ENCODE measurements at places on chromosomes 12 and 14.

DNA sequence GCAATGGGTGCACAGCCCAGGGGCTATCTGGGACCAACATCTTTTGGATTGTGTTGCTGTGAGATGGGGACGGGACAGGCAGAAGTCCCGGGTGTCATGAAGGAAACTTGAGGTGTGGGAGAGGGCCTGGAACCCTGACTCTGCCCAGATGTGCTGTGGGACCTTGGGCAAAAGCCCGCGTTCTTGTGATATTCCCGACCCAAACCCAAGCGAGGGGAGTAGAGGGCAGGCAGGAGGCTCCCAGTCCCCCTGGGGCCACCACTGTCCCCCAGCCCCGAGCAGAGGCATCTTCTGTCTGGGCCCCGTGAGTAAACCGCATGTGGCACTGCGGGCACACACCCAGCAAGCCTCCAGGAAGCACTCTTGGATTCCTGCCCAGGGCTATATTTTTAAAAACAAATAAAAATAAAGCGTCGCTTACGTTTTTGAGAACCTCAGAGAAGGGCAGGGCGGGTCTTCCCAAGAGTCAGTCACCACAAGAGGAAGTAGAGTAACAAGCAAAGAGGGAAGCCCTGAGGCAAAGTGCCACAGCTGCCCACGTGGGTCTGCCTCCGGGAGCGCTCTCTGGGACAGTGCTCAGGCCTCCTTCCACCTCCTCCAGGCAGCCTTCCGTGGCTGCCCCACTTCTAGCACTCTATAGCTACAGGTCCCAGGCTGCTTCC, 39.5 kb downstream of the BEGAIN start:
- peak; percentile 26 for ATAC-seq

- ATAC-seq, result no peak
Measured at GRCh38 chr14:91660790-91661189, 71.1 kb downstream of the CATSPERB start.

DNA sequence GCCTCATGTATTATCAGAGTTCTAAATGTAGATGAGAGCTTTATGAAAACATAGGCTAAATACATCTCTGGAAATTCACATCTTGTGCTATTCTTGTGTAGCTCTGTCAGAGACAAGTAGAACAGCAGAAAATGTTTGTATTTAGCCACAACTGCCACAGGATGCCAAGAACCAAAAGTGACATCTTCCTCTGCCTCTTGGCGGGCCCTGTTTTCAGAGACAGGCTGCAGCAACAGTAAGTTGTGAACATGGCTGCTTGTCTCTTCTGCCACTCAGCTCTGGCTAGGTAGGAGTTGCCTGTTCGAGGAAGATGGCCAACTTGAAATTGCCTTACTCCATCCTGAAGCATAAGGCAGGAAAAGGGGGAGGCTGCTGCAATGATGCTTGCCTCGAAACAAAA, 30.4 kb downstream of the SETD3 start:
- ATAC-seq, result no peak

- ATAC-seq, result peak; percentile 11
Measured at GRCh38 chr12:52043386-52044212, 7.6 kb upstream of the NR4A1 start.

DNA sequence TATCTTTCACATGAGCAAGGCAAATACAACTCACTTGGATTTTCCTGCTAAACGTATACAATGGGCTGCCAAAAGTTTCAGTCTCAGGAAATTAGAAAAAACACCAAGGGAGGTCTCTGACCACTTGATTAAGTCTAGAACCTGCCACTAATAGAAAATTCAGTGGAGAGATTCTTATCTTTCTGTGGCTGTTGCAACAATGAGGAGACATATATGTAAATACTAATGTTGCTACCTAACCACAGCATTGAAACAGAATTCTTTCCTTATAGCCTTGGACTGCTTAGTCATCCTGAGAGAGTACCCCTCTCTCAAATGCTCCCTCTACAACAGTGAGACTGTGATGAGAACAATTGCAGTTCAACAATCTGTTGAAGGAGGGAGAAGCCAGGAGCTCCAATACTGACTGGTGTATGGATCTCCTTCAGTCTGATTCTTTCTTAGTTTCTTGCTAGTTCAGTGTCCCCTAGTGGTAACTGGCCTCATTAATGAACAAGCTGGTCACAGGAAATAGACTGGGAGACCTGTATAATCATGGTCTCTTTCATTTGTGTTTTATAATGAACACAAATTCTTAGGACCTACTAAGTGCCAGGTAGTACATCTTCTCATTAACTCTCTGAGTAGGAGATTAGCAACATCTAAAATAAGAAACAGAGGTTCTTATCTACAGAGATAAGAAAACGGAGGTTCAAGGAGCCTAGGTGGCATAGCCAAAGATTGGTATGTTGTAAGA, 164.5 kb downstream of the SLC38A4 start:
- peak; percentile 88 for ATAC-seq

GRCh38 chr14:77098529-77099353, 683 bp downstream of the CIPC start:
- ATAC-seq, result peak; percentile 27

- ATAC-seq, result no peak
Measured at GRCh38 chr14:36014236-36014635, 162.3 kb downstream of the PTCSC3 start.

GRCh38 chr14:104429291-104429861, 150.2 kb upstream of the C14orf180 start:
- no peak for ATAC-seq

- ATAC-seq, result no peak
Measured at GRCh38 chr12:56716933-56717880, 7.9 kb downstream of the NACA start.

DNA sequence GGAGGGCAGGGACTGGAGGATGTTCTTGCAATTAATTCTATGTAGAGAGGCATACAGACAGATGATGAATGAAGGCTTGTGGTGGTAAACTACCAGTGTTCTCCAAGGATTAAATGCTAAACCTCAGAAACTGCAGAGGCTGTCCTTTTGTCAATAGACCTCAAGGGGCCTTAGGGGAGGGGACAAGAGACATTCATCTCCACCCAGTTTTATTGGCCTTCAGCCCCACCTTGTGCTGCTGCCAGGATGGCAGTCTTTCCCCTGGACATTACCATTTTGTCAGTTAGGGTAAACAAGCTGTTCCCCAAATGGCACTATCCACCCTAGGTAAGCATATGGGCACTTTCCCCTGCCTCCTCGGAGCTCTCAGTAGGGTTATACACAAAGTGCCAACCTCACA, 4.9 kb upstream of the SMAGP start:
- no peak for ATAC-seq

- no peak for ATAC-seq
Measured at GRCh38 chr12:87290505-87290904, 738.7 kb downstream of the C12orf50 start.

DNA sequence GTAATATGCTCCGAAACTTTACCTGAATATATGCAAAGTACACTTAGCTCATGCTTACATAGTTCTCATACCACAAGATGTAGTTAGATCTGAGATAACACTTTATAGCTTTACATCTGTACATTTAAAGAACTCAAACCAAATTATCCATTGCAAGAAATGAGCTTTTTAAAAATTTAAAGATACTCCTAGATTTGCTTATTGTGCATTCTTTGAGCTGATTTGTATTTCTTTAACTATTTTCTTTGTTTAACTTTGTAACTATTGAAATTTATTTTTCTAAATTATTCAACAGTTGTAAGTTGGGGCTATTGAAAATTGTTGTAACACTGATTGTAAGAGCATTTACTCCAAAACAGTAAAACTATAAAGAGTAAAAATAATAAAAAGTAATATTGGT, 340.2 kb upstream of the NOVA1 start:
- ATAC-seq, result no peak

DNA sequence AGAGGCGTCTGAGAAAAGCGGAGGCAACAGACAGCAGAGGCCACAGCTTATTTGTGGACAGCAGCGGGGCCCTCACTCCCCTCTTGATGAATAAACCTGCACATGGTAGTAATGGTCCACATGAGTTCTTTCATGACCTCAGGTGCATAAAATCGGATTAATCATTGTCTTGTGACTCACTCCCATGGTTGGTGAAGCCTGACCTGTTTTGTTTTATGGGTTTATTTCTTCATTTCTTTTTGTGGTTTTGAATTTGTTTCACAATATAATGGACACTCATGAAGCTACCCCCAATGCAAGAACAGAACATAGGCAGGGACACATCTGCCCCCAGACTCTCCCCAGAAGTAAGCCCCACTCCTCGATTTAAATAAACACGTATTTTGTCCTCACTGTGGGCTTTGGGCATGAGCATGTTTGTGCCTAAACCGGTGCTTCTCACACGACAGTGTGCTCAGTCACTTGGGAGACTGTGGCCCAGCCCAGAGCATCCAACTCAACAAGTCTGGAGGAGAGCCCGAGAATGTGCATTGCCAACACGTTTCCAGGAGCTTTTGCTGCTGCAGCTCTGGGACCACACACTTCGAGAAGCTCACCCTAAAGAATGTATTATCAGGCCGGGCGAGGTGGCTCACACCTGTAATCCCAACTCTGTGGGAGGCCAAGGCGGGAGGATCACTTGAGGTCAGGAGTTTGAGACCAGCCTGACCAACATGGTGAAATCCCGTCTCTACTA, 116.1 kb downstream of the SCARB1 start:
- ATAC-seq, result no peak

- no peak for ATAC-seq
Measured at GRCh38 chr14:98382662-98383061, 889.3 kb downstream of the BCL11B start.

- no peak for ATAC-seq
Measured at GRCh38 chr12:124365726-124366430, 71.0 kb downstream of the RFLNA start.

DNA sequence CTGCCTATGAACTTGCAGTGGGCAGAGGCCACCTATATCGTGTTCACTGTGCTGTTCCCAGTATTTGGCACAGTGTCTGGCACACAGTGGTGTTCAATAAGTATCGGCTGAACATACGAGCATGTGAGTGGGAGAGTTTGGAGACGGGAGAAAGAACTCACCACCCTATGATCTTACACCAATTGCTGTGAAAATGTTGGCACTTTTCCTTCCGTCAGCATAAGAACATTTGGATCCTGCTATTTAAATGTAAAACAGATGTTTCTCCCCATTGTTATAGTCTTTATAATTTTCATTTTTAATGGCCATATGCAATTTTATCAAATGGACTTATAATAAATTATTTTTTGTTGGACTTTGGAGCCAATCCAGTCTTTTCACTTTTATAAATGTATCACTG, 144.4 kb downstream of the EFCAB11 start:
- ATAC-seq, result no peak

GRCh38 chr12:49969027-49969426, 3.7 kb upstream of the AQP6 start:
- ATAC-seq, result no peak

- ATAC-seq, result no peak
Measured at GRCh38 chr12:131463174-131463573, 247.7 kb upstream of the SFSWAP start.

GRCh38 chr14:66005900-66006434, 480.2 kb upstream of the CCDC196 start:
- no peak for ATAC-seq

DNA sequence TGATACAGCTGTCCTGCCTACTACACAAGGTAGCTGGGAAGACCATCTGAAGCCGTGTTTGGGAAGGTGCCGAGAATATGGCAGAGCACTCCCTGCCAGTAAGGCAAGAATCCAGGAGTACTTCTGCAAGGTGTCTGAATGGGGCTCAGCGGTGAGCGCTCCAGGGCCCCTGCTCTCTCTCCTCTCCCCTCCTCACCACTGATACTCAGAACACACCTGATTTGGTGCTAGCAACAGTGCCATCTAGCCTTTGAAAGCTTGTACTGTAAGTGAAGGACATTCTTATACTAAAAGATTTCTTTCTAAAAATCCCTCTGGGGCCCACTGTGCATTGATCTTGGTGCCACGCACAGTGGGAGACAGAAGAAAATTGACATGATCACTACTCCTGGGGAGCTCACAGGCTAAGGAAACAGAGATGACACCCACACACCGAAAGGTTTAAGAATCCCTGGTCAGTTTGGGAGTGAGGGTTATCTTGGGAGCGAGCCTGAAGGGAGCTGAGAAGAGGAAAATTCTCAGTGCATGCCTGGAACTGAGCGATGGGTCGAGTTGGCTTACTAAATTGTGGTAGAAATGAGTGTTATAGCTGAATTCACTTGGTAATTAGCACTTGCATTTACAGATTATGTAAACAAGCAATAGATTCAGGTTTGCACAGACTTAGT, 216.9 kb downstream of the NTF3 start:
- no peak for ATAC-seq

GRCh38 chr14:99803803-99804202, 10.6 kb downstream of the EML1 start:
- no peak for ATAC-seq

DNA sequence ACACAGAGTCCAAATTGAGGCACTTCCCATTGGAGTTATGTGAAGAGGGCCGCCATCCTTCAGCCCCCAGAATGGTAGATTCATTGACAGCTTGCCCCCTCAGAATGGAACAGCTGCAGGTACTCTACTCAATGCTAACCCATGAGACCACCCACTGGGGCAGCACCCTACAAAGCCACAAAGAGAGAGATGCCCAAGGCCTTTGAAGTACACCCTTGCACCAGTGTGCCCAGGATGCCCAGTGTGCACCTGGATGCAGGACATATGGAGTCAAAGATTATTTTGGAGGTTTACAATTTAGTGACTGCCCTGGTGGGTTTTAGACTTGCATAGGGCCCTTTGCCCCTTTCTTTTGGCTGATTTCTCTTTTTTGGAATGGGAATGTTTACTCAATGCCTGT, 933.9 kb downstream of the SLC16A7 start:
- ATAC-seq, result no peak

DNA sequence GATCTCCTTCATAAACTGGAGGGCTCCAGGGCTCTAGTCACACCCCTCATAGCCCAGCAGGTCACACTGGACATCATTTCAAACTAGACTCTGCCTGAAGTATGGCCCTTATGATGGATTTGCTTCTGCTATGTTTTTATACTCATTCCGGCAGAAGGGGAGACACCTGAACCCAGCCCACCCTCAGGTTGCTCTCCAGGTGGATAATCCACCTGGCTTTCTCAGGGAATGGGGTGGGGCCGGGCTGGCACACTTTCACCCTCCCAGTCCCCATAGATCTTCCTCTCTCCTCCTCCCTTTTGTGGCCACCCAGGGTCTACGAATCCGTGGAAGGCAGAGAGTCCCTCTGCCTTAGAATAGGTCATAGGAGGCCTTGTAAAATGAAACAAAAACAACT, 9.8 kb upstream of the KRT73 start:
- no peak for ATAC-seq

DNA sequence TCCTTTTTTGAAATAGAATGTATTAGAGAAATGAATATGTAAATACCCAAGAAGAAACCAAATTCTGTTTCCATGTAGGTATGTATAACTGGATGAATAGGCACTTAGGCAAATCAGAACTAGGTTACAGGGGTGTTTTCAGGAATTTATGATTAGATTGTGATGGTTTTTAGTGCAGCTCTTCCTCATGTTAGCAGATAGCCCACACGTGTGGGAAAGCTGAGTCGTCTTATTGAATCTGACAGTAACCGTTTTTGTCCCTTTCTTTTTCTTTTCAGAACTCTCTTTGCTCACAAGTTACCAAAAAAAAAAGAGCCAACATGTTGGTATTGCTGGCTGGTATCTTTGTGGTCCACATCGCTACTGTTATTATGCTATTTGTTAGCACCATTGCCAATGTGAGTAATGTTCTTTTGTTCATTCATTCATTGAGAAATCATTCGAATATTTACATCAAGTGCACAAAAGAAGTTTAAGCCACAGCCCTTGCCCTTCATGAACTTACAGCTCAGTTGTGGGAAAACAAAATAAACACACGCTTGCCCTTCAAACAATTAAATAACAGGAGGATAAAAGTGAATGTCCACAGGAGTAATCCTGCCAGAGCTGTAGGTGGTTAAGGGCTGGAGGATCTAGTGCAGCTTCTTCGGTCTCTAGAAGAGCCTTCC, 14.8 kb downstream of the EMP1 start:
- no peak for ATAC-seq
